ENCODE measurements at places on chromosomes 7 and 10.

GRCh38 chr7:7521259-7521658 is 14.4 kb downstream of the COL28A1 start:
- no peak for ATAC-seq

DNA sequence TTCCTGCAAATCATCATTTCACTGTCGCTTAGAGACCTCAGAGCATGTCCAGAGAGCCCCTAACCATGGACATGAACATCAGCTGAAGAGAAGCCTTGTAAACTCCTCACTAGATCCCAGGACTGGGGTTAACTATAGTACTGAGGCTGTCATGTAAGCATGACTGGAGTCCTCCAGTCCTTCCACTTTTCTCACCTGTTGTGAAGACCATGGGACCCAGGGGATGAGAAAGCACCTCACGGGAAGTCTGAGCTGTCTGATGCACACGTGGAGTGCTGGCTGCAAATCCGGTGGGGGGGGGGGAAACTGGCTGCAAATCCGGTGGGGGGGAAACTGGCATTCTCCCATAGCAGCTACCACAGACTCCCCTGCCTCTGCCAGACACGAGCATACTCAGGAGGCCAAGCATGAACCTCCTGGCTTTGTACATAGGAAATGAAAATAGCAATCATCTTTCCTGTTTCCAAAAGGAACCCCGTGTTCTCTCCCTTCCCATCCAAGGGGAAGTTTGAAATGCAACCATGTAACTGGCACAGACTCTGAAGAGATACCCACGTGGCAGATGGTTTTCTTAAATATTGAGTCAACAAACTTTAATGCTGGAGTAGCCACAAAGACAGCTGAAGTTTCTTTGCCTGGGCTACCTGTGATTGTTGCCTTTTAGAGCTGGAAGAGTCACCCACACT is 261.4 kb downstream of the ZMYND11 start:
- no peak for ATAC-seq

- no peak for ATAC-seq
These were observed 70.7 kb upstream of the TNRC18 start for GRCh38 chr7:5494320-5494682.

DNA sequence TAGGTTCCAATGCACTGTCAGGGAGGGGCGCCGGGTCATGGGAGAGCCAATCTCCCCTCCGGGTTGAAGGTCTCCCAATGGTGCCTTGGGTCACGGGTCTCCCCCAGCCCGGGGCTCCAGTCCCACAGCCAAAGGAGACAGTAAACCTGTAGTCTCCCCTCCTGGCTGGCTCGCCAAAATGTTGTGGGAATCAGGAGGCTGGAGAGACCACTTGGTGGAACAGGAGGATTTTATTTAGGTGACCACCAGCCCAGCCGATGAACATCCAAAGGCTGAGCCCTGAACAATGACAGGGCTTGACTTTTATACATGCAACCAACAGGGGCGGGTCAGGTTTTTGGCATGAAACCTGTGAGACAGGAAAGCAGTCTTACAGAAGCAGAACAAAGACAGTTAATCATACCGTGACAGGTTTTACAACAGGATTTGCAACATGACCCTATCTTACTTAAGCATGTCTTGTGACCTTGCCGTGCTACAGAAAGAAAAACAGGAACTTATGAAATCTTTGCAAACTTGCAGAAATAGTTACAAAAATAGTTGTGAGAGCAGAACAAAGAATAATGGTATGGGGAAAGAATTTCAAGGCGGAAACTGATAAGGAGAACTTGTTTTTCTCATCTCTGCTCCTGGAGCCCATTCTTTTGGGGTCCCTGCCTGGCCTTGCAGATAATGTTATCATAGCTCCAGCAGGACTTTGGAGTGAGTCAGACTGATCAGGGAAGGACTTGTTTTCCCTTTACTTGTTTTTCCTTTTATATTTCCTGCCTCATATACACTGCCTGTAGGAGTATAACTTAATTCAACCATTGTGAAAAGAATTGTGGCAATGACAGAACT is 7.1 kb downstream of the ERV3-1 start:
- no peak for ATAC-seq

DNA sequence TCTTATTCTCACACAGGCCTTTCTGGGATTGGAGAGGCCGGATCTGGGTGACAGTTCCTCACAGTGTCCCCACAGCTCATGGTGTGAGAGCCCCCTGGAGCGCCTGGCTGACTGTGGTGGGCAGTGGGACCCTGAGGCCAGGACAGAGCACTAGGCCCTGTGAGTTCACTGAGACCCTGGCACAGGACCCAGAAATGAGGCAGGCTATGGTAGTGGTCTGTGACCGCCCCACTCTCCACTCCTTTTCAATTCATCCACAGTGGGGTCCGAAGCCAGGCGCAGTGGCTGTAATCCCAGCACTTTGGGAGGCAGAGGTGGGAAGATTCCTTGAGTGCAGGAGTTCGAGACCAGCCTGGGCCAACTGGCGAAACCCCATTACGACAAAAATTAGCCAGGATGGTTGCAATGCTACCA is 95.9 kb upstream of the TNRC18 start:
- ATAC-seq = peak; percentile 5

DNA sequence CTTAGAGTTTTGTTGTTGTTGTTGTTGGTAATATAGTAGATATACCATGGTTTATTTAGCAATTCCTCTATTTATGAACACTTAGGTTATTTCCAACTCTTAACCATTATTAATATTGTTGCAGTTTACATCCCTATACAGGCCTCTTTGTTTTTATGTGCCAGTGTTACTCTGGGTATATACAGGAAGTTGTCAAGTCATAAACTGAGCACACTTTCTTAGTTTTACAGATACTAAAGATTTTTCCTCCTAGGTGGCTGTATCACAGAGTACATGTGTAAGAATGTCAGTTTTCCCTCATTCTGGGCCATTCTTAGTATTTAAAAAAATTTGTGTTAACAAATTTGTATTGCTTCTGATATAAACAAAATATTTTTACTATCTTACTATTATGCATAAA is 128.4 kb downstream of the ARL4A start:
- 0 out of 3 replicates have a peak, but pooled peaks have one; percentile 22 for ATAC-seq

- no peak for ATAC-seq
These were observed 144.5 kb upstream of the BMPER start for GRCh38 chr7:33760834-33761233.

DNA sequence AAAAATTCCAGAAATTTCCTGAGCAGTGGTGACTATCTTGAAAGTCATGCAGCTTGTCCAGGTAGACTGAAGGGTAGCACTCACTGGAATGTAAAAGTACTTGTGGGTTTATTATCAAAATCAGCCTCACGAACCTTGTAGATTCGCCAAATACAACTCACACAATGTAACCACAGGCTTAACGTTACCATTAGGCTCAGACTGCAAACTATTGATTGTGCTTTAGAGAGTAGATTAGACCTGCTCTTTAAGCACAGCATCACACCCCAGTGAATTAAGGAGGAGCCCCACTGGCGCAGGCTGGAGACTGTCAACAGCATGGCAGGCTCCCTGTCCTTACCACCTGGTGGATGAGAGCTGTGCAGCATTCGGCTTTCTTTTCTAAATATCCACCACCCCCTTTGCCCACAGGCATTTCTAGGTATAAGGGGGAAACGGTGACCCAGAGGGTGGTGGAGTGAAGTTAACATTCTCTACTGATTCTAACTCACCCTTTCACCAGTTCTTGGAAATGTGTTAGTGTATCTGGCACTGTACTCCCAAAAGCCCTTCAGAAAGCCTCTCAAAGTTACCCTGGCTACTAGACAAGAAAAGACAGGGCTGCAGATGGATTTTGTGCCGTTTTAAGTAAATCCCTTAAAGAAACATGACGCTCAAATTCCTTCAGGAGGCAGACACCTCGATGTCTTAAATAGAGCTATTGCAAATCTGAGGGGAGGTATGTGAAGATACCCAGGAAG is 56.6 kb downstream of the GSDME start:
- peak; percentile 12 for ATAC-seq

- no peak for ATAC-seq
These were observed 9.5 kb downstream of the AKR1E2 start for GRCh38 chr10:4835494-4835918.

DNA sequence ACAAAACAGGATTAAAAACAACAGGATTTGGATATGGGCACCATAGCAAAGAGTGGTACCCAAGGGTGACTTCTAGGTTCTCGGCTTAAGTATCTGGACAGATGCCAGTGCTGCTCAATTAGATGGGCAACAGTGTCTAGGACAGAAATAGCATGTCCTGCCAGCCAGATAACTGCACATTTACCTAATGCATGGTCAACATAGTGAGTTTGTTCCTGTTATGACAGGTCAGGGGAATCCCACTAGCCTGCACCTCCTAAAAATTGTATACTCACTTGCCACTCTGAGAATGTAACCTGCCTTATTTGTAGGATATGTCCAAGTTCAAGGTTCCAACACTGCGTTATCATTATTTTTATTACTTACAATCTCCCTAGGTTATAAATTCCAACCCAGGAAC is 471.7 kb downstream of the GRM8 start:
- ATAC-seq = no peak

- no peak for ATAC-seq
These were observed 10.1 kb downstream of the NFKB2 start for GRCh38 chr10:102405632-102406031.

DNA sequence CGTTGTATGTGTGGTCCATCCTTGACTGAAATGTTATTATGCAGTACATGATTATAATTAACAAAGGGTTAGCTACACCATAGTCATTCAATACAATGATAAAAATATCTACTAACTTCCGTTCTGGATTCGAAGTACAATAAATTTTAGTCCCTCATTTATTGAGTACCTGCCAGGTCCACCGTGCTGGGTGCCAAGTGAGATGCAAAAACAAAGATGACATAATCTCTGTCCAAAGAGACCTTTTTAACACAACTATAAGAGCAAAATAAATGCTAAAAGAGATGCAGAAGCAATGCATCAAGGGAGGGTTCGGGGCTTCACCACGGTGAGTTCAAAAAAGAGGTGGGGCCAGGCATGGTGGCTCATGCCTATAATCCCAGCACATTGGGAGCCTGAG is 33.1 kb downstream of the LAMB1 start:
- ATAC-seq = no peak

DNA sequence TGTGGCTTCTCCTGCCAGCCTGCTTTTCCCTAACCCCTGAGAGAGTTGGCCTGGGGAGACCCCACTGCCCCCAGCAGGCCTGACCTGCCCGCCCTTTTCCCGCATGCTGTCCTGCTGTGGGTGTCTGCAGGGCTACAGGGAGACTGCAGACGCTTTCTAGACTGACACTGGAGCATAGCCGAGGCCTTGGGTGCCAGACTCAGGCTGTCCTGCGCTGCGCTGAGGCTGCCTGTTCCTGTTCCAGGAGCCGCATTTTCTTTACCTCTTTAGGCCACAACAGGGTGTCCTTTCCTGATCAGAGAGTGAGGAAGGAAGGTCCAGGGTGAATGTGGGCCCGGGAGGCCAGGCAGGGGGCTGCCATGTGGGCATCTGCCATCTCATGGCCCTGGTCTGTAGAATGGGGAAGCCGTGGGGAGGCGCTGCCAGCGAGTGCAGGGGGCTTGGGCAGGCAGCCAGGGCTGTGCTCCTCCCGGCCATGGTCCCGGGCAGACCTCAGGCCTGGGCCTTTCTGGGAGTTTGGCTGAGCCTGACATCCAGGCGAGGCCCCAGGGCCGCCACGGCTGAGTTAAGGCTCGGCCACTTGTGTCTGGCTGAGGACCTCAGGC is 3.6 kb downstream of the PWWP2B start:
- no peak for ATAC-seq

DNA sequence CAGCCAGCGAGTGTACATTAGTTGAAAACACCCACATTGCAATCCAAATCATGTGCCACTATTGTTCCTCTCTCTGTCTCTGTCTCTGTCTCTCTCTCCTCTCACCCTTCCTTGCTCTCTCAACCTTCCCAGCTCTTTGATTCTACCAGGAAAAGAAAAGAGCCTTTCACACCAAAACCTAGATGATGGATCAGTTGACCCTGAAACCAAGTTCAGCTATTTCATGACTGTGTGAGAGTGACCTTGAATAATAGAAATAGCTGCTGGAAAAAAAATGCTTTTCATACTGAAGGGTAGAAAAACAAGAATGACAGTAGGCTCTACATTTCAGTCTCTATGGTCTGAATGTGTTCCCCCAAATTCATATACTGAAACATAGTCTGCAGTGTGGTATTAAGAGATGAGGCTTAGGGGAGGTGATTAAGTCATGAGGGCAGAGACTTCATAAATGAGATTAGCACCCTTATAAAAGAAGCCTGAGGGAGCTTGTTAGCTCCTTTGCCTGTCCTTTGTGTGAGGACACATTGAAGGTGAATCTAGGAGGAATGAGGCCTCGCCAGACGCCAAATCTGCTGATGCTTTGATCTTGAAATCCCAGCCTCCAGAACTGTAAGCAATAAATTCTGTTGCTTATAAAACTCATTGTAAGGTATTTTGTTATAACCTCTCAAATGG is 65.2 kb downstream of the LYZL1 start:
- no peak for ATAC-seq

GRCh38 chr10:74910241-74910975 is 84.0 kb downstream of the KAT6B start:
- ATAC-seq = peak; percentile 75

DNA sequence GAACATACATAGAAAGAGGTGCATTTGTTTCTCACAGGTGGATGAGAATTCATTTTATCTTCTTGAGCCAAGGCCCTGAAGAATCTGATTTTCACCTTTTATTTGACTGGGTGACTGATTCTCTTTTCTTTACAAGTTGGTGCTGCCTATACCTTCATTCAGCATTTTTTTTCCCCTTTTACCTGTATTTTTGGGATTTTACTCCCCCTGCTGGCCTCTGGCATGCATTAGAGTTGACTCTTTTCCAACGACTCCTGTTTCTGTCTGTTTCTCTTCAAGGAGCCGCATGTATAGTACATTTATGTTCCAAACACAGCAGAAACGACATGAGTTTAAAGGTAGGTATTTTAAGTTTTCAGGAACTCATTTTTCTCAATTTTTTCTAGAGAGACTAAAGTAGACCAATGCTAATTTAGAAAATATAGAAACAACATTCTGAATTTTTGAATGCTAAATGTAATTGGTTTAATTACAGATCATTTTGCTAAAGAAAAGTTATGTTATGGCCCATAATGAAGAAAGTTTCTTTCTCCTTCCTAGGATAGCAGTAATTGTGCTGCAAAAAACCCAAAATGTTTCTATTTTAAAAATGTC is 149.8 kb upstream of the HDAC9 start:
- peak; percentile 90 for ATAC-seq

DNA sequence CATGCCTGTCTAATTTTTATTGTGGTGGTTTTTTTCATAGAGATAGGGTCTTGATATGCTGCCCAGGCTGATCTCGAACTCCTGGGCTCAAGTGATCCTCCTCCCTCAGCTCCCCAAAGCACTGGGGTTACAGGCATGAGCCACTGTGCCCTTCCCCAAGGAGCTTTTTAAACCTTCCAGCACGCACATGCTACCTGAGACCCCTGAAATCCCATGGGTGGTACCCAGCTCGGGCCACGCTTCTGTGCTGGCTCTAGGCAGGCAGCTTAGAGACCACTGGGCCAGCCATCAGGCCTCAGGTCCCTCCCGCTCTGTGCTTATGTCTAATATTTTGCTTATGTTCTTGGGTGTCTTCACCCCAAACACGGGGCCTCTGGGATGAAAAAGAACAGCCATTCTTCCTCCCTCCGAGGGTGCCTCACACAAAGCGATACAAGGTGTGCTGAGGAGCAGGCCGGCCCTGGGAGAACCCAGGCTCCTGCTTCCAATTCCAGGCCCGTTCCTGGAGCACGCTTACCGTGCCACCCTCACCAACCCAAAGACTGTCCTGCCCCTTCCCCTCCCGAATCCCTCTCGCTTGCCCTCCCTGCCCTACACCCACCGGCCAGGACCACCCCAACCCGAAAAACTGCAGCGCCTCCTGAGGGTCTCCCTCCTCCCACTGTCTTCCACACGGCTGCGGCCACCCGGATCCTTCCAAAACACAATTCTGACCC is 10.9 kb downstream of the SPOCK2 start:
- no peak for ATAC-seq

- ATAC-seq = peak; percentile 9
These were observed 15.5 kb downstream of the TWIST1 start for GRCh38 chr7:19101909-19102308.

- ATAC-seq = no peak
These were observed 62.8 kb upstream of the GJD4 start for GRCh38 chr10:35542303-35542702.

All from SK-N-SH treated with all-trans-retinoic acid at 6 μM for 48 hours (cell line).